Amniotic epithelial cell (primary cell): ENCODE measurements at places on chromosomes 5 and 9.

DNA sequence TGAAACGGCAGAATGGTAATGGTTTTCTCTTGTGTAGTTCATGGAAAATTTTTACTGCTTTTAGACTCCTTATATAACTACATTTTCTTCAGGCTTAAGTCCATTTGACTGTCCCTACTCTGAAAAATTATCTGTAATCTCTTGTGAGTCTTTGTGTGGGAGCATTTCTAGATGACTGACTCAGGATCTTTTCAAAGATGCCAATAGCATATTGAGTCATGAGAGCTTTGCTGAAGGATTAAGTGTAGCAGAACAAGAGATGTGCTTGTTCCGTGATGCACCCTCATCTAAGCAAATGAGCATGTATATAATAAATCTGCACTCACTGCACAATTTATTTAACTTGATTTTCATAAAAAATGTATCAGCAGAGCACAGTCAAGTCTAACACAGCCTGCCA, 298.7 kb upstream of the CDH6 start:
- peak; percentile 66 for DNase-seq

DNA sequence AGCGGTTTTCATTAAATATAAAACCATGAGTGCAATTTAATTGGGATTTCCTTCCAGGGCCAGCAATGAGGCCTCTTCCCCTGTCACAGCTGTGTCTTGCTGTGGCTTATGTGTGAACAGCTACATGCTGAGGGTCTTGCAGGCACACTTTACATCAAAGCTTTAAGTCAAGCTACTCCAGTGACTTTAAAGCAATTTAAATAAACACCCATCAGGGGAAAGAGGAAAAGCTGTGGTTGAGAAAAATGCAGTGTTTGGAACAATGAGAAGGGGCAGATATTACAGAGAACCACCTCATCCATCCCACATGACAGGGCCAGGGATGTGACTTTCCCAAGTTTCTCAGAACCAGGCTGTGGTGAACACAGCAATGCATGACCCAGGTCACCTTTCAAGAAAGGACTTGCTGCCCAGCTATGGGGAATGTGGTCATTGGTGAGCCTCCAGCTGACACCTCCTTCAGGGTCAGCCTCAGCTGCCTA, 115.9 kb upstream of the LPAR1 start:
- peak; percentile 8 for DNase-seq

DNA sequence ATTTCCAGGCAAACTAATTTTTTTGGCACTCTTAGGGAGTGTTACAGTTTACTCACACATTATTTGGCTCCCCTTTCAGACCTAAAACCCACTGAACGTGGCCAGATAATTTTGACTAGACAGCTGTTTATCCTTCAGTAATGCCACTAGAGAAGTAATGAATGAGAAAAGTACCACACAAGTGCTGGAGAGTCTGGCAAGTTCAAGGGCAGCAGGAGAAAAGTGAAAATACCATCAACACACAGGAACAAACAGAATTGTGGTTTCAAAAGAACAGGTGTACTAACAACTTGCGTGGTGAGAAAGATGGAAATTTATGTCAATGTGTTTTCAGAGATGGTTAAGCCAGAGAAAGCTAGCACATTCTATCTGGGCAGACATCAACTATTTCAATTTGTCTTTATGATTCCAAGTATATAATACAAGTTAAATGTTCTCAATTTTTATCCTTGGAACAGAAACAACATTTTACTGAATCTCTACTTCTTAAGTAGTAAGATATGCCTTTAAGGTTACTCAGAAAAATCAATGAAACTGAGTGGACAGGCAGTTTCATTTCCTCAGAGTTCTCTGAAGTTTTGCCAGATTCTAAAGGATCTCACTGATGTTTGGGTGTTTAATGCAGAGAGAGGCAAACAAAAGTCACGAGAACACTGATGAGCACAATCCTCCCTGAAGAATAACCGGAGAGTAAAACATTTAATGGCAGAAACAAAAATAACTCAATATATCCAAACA, 91.0 kb downstream of the ARSB start:
- no peak for DNase-seq

DNA sequence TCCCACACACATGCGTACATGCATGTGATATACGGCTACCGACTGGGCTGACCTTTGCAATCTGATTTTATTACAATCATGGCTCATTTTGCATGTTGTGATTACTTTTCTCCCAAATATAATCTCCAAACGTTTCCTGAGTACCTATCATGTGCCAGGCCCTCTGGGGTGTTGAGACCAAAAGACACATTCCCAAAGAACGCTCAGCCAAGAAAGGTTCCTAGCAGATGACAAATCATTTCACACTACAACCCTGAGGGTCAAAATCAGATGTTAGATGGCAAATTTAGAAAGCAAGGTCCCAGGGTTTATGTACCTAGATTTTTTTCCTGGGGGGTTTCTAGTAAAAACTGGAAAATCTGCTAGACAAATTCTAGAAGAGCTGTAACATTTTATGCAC, 32.4 kb upstream of the SLC25A51 start:
- DNase-seq, result no peak

- DNase-seq, result peak; percentile 83
Measured at GRCh38 chr5:98314292-98314691, 459.2 kb upstream of the RGMB start.
